ENCODE measurements at places on chromosomes 16 and 17.

DNA sequence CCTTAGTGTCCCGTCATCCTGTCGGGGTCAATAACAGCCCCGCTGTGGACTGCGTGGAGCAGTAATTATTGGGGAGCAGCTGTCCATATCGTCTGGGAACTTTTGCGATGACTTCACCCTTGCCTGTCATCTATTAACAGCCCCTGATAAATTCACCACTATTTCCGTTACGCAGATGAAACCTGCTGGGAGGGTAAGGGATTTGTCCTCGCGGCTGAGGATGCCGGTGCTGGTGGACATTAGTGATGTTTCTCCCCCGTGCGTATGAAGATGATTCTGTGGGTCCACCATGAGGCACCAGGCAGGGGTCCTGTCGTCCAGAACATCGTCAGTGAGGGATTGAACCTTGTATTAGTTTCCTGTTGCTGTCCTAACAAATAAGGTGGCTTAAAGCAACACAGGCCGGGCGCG lies 1.0 kb downstream of the FLYWCH2 start:
- peak; percentile 24 for DNase-seq

DNA sequence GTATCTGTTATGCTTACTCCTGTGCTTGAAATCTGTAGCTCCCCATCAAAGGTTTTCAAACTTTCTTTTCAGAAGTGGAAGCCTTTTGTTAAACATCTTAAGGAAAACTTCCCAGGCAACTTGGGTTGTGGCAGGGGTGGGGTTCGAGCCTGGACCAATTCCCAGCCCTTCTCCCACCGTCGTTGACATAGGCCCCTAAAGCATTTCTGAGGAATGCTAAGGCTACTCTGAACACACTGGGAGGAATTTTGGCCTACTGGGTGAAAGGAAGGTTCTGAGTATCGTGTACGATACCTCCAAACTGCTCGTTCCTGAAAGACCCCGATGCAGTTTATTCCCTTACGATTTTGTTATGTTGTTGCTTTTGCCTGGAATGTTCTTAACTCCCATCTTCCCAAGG lies 56.1 kb upstream of the PMFBP1 start:
- no peak for DNase-seq

DNA sequence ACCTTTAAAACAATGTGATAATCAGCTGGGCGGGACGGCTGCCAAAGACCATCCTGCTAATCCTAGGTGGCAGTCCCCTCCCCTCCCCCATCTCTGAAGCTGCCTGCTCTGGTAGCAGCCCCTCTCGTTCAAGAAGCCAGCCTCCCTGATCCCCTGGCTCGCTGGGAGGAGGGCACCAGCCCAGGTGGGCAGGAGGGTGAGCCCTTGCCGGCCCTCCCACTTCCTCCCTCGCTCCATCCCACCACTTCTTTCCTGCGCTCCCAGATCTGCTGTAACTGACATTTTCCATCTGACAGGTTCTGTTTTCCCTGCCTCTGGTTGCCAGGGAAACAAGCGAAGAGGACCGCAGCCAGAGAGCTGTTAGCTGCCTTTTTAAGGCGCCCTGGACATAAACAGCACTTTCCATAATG lies 155.7 kb upstream of the TNRC6C start:
- DNase-seq: peak; percentile 18

DNA sequence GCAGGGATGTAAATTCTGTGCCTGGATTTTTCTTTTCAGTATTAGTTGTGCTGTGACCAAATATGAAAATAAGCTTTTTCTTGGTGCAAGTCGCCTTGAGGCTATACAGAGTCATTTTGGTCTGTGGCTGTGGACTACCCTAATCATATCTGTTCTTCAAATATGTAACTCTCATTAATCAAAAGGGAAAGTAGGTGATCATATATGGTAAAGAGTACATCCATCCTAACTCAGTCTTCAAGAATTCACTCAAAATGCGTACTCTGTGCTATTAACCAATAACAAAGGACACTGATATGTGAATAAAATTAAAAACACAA lies 2.6 kb downstream of the CPD start:
- no peak for DNase-seq

- no peak for DNase-seq
Measured at GRCh38 chr17:17547210-17547764, 44.2 kb downstream of the PEMT start.
